C1 segment of cervical spinal cord (tissue), 14 donors: ENCODE measurements at places on chromosomes 12 and 14.

DNA sequence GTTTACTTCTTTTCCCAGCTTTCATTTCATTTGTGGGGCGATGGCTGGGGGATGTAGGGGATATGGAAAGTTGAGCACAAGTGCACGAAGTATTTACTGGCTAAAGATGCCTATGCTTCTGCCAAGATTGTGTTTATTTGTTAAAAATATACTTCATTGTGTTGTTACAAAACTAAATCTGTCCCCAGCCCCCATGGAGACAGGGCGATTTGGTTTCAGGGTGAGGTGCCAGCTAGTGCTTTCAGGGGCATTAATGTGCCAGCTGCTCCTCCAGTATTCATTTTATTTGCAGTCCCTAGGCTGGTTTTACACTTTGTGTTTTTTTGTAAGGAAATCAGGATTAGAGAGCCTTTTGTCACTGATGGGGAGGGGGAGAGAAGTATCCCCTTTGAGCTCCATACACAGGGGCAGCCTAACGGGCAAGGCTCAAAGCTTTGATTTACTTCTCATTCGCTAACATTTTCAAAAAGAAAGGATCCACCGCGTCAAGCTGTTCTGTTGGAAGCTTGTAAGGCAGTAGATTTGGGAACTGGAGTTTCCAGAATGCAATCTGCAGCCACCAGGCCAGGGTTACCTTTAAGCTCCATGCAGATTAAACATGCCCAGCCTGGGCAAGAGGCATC, 198.7 kb upstream of the PLEKHG7 start:
- peak; percentile 92 for DNase-seq

- DNase-seq, result no peak
These were observed 8.3 kb downstream of the OR4K17 start for GRCh38 chr14:20118795-20119194.

DNA sequence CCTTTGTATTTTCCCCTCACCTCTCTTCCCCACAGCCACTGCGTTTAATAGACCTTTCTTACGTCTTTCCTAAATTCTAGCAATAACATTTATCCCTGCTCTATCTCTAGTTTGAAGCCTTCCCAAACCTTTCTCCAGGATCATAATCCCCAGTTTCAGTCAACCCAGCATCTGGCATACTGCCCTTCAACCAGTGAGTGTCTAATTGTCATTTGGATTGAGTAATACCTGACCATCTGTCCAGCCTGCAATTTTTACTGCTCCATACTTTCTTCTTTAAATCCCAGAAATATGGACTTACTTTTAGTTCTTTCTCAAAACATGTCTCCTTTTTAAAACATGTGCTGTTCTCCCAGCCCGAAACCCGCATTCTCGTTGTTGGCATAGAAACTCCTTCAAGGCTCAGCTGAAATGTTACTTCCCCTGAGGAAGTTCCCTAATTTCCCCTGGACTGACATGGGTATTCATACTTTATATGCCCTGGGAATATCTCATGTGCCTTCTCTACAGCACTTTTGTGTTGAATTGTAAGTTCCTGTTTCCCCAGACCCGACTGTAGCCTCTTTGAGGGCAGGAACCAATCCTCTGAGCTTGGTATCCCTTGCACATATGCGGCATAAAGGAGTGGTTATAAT, 65.1 kb upstream of the ETV6 start:
- DNase-seq, result no peak

GRCh38 chr12:20731274-20731673, 36.1 kb downstream of the SLCO1C1 start:
- no peak for DNase-seq

GRCh38 chr12:12722435-12723148, 5.4 kb downstream of the CDKN1B start:
- DNase-seq, result no peak

- no peak for DNase-seq
These were observed 17.0 kb downstream of the EAPP start for GRCh38 chr14:34522496-34522895.

DNA sequence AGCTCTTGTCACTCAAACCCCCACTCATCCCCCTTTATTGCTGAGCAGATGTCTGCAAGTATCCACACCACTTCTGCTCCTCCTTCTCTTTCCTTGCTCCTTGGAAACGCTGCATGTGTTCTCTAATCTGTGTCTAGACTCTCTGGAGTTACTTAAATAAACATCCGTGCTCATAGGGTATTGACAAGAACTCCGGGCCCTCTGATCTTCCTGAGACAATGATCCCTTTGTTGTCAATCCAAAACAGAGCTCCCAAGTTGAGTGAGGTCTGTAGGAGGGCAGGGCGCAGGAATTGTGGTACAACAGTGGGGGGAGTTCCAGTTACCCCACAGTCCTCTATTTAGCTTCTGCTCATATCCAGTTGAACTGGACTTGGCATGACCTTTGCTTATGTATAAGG, 489.0 kb downstream of the SNAPC1 start:
- DNase-seq, result no peak
